Stimulated activated naive CD8-positive, alpha-beta T cell treated with anti-CD3 and anti-CD28 coated beads, Interleukin-15, amount 100 ng/mL, for 72 hours (primary cell): ENCODE measurements at places on chromosomes 2 and 18.

GRCh38 chr2:155755481-155755880 lies 577.0 kb downstream of the NR4A2 start:
- DNase-seq = no peak

GRCh38 chr2:154911729-154912128 lies 213.2 kb downstream of the KCNJ3 start:
- no peak for DNase-seq

- DNase-seq = peak; percentile 74
Measured at GRCh38 chr2:68789603-68790002, 55.0 kb downstream of the ARHGAP25 start.

DNA sequence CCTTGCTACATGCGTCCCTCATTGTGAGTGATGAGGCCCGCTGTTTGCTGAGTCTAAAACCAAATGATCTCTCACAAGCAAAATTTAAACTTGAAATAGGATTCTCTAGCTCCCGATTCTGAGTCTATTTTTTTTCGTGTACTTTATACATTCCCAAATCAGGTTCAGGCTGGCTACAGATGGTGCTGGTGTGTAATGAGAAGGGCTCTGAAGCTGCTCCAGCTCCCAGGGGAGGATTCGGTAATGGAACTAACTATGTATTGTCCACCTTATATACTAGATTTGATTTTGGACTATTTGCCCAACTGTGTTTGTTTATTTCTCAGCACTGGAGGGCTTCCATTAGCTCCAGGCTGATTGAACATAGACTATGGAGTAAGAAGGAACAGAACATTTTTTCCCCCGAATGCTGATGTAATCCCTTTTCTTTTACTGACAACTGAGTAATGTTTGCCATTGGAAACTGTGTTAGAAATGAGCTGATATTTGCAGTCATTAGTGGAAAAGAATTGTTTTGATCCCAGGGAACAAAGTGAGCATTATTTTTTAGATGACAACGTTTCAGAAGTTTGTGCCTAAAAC lies 274.0 kb upstream of the FIGN start:
- no peak for DNase-seq

DNA sequence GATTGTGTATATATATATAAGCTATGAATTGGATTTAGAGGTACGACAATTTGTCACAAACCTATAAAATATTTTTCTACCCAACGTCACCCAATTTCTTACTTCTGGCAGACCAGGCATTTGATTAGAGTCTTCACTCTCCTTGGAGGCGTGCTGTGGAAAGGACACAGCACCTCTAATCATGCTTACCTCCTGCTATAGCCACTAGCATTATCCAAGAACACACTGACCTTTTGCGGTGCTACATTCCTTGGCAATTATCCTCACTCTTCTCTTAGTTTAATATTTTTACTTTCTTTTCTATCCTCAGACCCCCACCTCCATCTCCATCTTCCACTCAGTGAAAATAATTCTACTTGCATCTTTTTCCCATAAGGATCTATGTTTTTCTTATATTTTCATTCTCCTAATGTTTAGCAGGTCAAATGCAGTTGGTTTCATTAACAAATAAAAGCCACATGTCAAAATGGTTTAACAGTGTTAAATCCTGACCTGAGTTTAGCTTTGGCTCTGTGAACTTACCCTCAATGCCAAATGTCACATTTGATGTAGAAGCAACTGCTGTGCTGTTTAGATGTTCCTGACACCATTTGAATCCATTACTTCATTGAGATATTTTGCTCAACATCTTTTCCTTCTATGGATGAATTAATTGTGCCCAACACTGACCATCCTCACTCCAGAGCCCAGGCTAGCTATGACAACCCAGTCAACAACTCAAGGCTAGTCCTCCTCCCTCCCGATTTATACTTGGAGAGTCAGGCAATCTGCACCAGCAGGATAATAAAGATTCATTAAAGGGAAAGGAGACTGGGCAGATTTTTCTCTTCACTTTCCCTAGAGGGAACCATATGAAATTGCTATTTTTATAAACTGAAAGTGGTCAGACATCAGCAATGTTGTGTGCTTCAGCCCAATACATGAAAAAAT lies 240.5 kb downstream of the MREG start:
- DNase-seq = no peak

DNA sequence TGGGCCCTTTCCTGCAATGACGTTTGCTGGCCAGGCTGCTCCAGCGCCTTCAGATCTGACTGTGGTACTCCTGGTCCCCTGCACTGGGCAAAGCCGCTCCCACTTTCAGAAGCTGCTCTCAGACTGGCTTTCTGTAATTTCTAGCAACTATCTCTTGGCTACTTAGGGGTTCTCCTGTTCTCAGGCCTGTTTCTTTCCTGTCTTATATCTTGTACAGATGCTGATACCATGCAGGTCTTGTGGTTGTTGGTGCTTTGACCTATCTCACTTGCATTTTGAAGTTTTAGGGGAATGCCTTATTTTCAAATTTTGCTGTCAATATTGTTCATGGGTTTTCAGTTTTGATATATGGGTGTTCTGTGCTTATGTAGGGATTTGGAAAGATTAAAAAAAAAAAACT lies 145.8 kb downstream of the CLIP4 start:
- DNase-seq = no peak

DNA sequence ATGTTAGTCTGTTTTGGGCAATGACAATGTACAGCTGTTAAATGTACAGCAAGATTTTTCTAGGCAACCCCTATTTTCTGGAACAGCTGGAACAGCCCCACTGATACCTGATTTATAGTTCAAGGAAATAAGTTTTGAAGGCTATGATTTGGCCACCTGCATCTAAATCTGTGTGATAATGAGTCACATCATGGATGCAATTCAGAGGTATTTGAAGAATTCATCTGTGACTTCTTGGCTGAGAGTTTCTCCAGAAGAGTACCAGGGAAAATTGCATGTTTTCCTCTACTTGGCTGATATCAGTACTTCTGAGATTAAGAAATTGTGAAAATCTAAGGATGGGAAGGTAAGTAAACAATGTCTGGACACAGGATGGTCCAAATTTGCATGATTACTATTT lies 40.7 kb upstream of the NT5C1B start:
- DNase-seq = no peak

GRCh38 chr18:77761332-77761731 lies 511.7 kb downstream of the GALR1 start:
- no peak for DNase-seq

DNA sequence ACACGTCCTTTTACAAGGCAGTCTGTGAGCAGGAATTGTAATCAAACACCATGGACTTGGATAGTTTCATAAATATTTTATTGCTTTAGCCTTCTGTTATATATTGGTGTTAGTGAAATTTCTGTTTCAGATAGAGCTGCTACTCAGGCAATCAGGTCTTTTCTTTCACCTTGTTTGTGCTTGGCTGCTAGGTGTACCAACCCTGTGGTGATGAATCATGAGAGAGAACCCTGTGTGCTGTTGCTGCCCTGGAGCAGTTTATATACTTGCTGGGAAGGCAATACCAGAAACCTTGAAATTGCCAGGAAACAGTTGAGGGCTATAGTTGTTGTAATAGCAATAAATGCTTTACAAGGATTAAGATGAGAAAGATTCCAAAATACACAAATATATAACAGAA lies 84.5 kb downstream of the FSHR start:
- no peak for DNase-seq

GRCh38 chr2:8571792-8572499 lies 109.9 kb upstream of the ID2 start:
- DNase-seq = no peak

- DNase-seq = peak; percentile 72
Measured at GRCh38 chr2:136362676-136363390, 244.9 kb upstream of the CXCR4 start.

GRCh38 chr2:26864226-26864625 lies 16.3 kb downstream of the DPYSL5 start:
- no peak for DNase-seq

- no peak for DNase-seq
Measured at GRCh38 chr2:207154556-207155510, 10.9 kb downstream of the KLF7 start.

DNA sequence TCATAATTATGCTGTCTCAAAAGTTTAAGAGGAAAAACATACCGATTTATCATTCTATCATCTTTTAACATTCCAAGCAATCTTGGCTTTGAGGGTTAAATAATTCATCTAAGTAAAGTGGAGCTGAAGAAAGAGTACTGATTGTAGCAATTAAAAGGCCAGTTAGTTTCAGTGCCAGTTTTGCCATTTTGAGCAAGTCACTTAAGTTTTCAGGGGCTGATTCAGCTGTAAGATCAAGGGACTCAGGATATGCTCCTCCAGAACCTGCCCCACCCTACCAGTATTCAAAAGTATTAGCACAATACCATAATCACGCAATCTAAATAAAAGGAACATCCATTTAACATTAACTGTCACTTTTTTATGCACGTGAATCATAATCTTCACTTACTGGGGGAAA lies 1.9 kb downstream of the SS18 start:
- no peak for DNase-seq

GRCh38 chr2:178194600-178195389 lies 483 bp downstream of the OSBPL6 start:
- peak; percentile 22 for DNase-seq

DNA sequence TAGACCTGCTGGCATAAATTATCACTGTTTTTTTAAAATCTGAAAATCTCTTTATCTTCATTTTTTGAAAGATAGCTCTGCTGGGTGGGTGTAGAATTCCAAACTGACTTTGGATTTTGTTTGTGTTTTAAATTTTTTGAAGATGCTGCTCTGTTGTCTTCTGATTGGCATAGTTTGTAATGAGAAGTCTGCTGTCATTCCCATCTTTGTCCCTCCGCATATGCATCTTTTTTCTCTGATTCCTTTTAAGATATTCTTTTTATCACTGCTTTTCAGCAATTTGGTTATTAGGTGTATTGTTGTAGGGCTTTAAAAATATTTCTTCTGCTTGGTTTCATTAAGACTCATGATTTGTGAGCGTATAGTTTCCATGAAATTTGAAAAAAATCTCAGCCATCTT lies 7.2 kb downstream of the SNED1 start:
- DNase-seq = no peak

DNA sequence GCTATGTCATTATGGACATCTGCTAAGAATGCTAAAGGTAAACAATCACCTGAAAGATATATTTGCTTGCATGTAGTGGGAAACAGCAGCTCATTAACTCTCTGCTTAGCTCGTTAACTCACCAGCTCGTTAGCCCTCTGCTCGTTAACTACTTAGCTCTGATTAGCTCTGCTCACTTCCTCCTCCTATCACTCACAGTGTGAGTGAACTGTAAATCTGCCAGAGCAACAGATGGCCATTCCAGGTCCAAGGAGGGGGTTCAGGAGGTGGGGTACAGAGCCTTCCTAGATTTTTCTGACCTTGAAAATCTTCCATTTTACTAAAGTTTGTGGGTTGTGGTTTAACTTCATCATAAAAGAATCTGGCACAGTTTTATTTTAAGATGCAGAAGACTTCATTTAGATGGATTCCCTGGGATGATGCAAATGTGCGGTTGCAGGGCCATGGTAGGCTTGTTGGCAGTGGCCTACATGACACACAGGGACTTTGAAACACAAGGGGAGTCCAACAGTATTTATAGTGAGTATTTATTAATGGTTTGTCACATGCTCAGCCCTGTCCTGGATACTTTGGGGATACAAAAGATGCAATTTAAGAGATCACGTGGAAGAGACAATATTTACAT lies 1633.7 kb upstream of the CELF4 start:
- no peak for DNase-seq

- no peak for DNase-seq
Measured at GRCh38 chr2:98912221-98912851, 23.7 kb downstream of the CRACDL start.

- DNase-seq = no peak
Measured at GRCh38 chr2:109736177-109736827, 57.8 kb upstream of the RGPD5 start.

DNA sequence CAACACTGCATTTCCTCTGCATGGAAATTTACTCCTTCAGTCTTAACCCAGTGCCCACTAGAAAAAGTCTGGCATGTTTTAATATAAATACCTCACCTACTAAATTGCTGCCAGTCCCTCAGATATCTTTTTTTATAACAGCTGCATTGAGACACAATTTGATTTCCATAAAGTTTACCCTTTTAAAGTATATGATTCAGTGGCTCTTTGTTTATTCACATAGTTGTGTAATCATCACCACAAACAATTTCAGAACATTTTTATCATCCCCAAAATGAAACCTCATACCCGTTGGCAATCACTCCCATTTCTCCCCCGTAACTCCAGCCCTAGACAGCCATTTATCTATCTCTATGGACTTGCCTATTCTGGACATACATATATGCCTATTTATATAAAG lies 17.0 kb upstream of the FRZB start:
- no peak for DNase-seq
